Activated CD4-positive, alpha-beta T cell treated with anti-CD3 and anti-CD28 coated beads, Interleukin-10, Interleukin-2, amounts not matched to agents 100 ng/mL and 50 ng/mL, durations not matched to agents 16 hours and 8 hours (primary cell): ENCODE measurements at places on chromosomes 16 and 17.

- DNase-seq = no peak
These were observed 30.3 kb upstream of the SRCIN1 start for GRCh38 chr17:38636054-38636453.

DNA sequence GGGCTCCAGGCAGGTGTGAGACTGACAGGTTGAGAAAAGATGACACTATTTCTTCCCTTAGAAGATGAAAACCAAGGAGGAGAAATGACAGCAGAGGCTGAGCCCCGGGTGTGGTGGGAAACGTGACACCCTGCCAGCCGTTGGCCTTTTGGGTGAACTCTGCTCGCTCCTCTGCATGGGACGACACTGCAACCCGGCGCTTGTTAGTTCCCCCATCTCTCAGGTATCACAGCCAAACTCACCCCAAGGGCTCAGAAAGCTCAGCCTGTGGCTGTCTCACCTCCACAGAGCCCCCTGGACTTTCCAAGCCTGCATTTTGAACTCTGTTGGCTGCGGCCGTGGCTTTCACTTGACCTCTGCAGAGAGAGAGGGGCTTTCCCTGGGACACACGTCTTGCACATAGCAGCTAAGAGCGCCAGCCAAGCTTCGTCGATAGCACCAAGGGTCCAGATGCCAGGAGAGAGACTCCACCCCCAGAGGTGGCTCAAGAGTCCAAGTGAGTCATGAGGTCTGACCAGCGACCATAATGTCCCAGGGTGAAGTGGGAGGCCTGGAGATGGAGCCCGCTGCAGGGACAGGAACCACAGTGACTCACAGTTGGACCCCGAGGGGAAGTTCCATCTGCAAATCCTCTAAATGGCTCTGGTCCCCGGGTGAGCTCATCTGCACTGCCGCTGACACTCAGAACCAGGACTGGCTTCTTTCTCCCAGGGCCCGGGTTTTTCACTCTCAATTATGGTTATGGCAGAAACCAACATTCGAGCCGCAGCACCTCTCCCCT, 301.9 kb downstream of the SOX9 start:
- DNase-seq = peak; percentile 41

DNA sequence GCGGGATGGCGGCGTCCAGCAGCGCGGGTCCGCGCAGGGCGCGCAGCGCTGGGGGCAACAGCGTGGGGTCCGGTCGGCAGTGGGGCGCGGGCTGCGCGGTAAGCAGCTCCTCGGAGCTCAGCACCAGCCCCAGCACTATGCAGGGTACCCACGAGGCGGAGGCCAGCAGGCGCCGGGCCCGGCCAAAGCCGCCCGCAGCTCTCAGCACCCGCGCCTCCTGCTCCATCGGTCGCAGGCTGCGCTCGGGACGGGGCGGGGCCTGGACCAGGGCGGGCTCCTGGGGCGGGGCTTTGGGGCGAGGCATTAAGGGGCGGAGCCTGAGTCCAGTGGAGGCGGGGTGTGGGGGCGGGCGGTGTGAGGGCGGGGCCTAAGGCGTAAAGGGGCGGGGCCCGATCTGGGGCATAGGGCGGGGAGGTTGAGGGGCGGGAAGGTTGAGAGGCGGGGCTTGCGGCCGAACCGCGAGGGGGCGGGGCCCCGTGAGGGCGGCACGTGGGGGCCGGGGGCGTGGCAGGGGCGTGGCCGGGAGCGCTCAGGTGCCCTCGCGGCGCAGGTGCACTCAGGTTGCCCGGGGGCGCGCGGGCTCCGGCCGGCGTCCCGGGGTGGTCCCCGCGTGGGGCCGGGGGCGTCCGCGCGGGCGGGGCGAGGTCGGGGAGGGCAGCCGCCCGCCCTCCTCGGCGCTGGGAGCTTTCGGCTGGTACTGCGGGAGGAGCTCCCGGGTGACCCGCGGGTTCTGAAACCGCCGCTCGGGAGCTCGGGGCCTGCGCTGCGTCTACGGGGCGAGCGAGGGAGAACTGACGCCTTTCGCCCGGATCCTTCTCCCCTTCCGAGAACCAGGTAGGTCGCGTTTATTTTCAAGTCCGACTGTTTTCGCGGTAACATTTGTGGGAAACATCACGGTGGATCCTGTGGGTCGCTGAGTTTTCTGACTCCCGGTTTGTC, 1.4 kb upstream of the SLC22A31 start:
- peak; percentile 87 for DNase-seq

- no peak for DNase-seq
These were observed 49.6 kb upstream of the AMZ2 start for GRCh38 chr17:68197997-68198930.

DNA sequence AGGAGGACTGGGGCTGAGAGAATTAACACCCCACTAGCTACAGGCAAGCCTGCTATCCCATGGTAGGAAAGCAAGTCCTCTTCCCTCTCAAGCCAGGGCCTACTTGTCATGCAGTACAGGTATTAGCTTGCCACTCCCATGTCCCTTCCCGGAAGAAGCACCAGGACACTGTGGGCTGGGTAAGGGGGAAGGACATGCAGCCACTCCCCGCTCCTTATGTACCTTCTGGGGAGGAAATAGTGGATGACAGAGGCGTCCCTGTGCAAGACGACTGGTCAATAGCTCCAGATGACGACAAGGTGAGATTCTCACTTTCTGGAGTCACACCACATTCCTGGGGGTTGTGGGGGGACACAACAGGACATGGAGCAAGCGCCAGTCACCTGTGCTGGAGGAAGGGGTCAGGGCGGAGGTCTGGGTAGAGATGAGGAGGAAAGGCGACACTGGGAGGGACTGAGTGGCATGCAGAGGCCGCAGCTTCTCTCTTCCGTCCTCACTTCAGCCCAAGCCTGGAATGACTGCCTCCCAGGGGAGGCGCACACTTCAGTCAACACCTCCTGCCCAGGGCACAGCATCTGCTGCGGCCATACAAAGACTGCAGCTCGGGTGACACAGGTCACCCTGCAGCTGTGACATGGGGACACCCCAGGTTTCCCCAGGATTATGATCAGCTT, 15.1 kb upstream of the FOXJ1 start:
- DNase-seq = no peak

GRCh38 chr17:10062691-10063385, 135.6 kb downstream of the GAS7 start:
- no peak for DNase-seq

- DNase-seq = no peak
These were observed 55.2 kb upstream of the GOT2 start for GRCh38 chr16:58789351-58789750.

- no peak for DNase-seq
These were observed 14.7 kb upstream of the CDH1 start for GRCh38 chr16:68722119-68723024.

- DNase-seq = no peak
These were observed 11.3 kb downstream of the HS3ST3A1 start for GRCh38 chr17:13590441-13590840.

DNA sequence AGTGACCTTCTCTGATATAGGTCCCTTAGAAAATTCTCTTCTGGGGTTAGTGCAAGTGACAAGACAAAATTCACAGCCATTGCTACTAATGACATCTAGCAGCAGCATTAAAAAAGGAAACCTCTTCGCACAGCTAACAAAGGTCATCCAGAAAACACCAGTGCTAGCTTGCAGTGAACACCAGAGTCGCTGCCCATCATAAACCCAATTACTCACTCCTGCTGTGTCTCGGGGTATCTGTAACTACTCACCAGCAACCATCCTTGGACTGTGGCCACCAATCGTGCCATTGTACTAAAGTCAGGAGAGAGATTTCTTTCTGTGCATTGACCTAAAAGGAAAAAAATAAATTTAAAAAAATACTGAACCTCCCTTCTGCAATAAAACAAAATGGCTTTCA, 1494.7 kb upstream of the CDH8 start:
- DNase-seq = no peak

DNA sequence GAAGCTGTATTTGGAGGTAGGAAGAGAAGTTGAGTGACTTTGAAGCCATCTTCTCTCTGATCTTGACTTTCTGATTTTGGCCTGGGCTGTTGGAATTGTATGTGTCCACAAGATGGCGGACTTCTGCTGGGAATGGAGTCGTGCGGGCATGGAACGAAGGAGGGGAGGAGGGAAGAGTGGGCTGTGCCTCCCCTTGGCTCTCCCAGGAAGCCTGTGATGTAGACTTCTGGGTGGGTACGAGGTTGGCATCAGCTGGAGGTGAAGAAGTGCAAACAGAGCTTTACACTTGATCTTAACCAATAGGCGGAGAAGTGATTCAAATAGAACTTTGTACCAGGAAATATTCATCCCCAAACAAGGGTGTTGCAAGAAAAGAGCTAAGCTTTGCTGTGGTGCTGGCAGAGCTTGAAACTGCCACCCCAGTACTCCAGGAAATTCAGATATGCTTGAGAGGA, 7.4 kb upstream of the TMEM220 start:
- DNase-seq = peak; percentile 46

- DNase-seq = no peak
These were observed 138.5 kb upstream of the PIRT start for GRCh38 chr17:10976401-10976800.

DNA sequence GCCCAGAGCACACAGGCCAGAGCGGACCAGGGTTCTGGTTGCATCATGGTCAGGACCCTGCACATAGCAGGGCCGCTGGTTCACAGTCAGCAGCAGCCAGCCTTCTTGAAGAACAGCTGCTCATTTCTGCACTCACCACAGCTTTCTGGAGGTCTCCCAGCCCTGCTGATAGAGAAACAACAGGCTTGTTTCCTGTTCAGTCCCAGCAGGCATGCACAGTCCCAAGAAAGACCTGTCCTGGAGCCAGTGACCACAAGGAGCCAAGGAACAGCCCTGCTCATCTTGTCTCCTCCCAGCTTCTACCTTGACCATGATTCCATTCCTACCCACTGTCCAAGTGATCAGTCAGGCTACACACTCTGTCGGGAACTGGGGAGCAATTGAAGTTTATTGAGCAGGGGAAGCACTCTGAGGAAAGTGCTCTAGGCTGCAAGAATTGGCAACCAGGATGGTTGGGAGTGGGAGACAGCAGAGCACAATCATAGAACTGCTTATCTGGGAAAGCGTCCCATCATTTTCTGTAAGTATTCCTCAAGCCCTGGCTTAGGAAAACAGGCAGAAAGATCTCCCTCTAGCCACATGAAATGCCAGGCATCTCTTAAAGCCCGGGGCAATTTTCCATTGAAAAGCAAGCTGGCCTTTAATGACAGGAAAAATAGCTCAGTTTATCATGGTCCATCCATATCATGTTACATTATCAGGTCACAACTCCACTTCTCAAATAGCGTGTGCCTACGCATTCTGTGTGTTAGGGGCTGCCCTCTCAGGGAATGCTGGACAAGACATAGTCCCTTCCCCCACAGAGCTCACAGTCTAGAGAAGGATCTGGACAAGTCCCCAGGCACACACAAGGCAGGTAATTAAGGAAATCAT, 155.4 kb upstream of the FOXF1 start:
- DNase-seq = no peak

DNA sequence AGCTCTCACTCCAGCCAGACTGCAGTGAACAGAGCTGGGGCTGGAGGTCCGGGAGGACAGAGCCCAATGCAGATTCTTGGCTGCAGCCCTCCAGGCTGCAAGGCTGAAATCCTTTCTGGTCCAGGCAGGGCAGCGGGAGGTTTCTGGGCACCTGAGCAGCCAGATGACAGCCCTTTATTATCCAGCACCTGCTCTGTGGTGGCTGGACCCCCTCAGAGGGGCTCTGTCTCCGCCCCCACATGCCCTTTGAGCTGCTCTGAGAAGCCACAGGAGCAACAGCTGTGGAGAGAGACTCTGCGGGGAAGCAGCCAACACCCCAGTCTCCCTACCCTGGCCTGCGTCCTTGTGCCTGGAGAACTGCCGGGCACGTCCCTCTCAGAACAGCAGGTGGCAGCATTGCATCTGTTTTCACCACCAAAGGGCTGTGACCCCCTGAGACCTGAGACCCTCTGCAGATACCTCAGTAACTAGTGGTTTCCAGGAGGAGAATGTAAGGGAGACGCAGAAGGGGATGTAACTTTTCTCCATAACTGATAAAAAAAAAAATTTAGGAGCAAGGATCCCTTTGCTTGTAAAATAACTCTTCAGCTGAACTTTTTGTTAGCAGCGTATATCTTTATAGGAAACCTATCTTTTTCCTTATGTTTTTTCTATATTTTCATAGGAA, 3.7 kb upstream of the CNP start:
- DNase-seq = peak; percentile 76

DNA sequence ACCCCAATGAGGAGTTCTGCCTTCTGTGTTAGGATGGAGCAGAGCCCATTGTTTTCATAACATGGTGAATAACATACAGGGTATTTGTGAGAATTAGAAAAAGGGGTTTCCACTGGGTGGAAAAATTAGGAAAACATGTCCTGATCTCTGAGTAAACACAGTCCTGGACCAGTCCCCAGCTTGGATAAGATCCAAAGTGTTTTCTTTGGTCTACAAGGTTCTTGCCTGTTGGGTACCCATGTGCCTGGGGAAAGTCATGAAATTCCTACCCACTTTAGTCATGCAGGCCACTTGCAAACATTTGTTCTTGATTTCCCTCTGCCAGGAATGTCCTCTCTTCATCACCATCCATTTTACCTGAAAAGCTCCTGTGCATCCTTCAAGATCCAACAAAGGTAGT, 164.8 kb upstream of the DYNLRB2 start:
- DNase-seq = no peak

- peak; percentile 92 for DNase-seq
These were observed 49.7 kb downstream of the TUBD1 start for GRCh38 chr17:59842901-59843652.

DNA sequence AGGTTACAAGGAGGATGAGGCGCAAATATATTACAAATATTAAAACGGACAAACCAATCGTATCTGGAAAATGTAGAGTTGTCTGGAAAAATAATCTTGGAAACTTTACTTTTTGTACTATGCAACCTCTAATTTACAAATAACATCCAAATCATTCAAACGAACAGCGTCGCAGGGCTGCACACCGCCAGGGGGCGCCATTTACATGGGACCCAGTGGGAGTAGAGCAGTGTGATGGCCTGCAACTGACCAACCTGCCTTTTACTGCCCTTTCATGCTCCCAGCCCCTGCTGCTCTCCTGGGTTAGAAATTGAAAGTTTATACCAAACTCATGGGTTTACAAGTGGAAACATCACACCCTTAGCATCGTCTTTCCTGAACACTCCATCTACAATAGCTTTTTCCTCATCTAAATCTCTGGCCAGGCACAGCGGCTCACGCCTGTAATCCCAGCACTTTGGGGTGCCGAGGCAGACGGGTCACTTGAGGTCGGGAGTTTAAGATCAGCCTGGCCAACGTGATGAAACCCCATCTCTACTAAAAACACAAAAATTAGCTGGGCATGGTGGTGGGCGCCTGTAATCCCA, 10.0 kb downstream of the PITPNC1 start:
- DNase-seq = peak; percentile 78

DNA sequence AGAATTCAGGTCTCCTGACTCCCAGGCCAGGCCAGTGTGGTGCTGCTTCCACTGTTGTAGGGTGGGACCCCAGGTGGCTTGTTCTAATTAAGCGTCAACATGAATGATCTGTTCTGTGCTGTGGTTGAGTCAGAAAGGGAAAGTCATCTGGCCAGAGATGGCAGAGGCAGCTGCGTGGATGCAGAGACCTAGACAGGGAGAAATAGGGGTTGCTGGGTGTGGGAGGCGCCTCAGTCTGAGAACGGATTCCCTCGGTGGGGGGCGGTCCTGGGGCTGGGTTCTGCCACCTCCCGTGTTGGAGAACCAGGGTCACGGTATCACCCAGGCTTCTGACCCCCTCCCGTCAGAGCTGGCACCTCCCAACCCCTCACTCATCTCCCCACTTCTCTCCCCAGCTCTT, 5.6 kb downstream of the FBRS start:
- peak; percentile 21 for DNase-seq
